ENCODE measurements at places on chromosomes 2 and 18.

GRCh38 chr2:66547118-66547517 lies 112.2 kb downstream of the MEIS1 start:
- DNase-seq = no peak

- no peak for DNase-seq
Observed at GRCh38 chr18:53991202-53991601, 233.3 kb downstream of the MBD2 start.

DNA sequence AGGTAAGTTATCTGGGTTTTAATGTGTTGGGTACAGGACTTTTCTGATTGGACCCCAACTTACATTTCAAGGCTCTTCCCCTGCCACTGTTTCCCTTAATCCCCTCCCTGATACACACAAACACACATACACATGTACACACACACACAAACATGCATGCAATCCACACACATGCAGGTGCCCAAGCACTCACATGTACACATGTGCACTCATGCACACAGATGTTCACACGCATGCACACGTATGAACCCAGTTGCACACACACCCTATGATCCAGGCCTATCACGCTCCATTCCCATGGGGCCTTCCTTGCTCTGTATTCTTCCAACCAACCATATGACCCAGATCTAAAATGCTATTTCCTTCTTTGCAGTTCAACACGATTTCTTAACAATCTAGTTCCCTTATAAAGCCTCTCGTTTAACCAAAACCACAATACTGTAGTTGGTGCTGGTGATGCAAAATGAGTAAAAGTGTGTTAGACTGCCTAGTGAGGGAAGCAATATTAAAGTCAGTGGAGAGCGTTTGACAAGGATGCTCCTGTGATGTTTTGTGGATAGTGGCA lies 11.1 kb downstream of the SERPINB8 start:
- no peak for DNase-seq

DNA sequence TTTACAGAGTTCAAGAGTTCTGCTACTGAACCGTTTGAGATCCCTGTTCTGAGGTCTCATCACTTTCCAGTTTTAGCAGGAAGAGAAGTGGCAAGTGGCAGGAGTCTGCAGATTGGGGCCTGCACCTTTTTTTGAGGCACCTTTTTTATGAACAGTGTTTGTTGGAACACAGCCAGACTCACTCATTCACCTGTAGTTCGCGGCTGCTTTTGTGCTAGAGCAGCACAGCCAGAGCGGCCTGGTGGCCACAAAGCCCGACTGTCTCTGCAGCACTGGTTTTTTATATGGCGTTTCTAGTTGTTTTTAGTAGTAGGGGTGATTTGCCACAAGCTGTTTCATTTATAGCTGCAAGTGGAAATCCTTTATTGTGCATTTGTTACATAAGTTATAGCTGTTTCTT lies 8.6 kb downstream of the ACP1 start:
- DNase-seq = no peak

- no peak for DNase-seq
Observed at GRCh38 chr2:103363639-103364038, 601.8 kb downstream of the TMEM182 start.

DNA sequence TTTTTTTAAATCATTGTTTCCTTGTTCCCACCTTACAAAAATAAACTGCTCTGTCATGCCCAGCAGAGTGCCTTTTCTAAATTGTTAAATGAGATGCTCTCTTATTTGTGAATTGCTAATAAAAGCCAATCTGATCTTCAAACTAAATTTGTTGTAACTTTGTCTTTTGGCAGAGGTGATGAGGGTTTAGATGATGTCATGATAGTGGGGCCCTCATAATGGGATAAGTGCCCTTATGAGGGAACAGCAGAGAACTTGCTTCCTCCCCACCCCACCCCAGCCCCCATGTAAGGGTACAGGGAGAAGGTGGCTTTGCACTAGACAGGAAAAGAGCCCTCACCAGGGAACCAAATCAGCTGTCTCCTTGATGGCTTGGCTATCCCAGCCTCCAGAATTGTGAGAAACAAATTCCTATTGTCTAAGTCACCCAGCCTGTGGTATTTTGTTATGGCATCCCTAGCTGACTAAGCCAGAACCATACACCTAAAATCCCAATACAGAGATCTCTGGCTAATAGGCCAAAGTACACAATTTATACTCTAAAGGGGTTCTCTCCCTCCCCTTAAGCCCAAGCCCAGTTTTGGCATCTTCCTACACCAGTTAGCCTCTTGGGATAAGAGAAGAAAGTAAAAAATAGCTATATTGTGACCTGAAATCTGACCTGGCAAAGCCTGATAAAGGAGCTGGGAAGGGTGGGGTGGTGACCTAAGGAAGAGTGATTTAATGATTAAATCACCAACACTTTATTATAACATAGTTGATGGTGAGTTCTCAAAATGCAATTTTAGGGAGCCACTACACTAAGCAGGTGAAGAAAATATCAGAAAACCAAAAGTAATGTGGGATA lies 40.3 kb upstream of the HNRNPA3 start:
- DNase-seq = no peak

- DNase-seq = no peak
Observed at GRCh38 chr2:113981404-113982134, 91.7 kb downstream of the ACTR3 start.

DNA sequence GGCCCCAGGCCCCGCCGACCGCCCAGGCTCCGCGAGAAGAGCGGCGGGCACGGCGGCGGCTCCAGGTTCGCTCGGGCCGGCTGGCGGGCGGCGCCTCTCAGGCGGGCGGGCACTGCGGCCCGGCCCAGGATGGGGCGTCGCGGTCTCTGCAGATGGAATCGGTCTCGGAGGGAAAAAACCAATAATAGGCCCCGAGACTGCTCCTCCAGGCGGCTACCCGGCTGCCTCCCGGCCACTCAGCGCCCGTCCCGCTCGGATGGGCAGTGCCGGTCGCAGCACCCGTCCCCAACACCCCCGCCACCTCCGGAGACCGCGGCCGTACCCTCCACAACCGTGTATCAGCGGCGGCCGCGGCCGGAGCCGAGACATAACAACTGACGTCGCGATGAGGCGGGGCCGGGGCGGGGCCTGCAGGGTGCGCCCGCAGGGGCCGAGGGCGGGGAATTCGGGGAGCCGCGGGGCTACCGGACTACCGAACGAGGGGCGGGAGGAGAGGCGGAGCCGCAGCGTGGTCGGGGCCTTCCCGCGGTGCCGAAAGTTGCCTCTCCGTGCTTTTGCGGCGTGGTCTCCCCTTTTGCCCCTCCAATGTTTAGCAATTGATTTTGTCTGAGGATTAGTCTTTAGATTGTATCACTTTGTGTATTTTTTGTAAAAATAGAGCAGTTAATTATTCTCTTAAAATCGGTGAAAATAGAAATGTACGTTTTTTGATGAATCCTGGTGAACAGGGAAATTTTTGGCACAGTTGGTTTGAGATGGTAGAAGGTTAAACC lies at the start of gene RNF103:
TSS of gene RNF103 (minus strand) at position 372 of the 773 bp plus-strand sequence. CDS start 979 bp downstream, outside the sequence.
- DNase-seq = peak; percentile 83

GRCh38 chr2:128600581-128601297 lies 282.1 kb upstream of the HS6ST1 start:
- no peak for DNase-seq

GRCh38 chr2:45813003-45813941 lies 161.8 kb downstream of the PRKCE start:
- DNase-seq = peak; percentile 94

- DNase-seq = peak; percentile 36
Observed at GRCh38 chr2:226600802-226601201, 198.8 kb downstream of the IRS1 start.

DNA sequence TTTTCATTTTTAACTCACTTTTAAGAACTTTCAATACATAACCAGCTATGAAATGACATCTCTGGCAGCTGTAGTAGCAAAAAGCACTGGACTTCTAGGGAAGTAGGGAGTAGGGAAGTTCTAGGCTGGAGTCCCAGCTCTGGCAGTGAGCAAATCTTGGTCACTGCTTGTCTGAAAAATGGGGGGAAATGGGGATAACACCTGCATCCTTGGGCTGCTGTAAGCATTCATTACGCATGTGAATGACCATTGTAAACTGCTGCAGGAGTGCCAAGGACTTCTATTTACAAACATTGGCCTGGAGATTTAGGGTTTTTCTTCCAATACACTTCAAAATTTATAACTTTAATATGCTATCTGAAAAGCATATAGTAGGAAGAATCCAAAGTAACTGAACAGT lies 972 bp upstream of the MPP4 start:
- no peak for DNase-seq

GRCh38 chr2:9594366-9595054 lies 36.3 kb downstream of the YWHAQ start:
- no peak for DNase-seq

DNA sequence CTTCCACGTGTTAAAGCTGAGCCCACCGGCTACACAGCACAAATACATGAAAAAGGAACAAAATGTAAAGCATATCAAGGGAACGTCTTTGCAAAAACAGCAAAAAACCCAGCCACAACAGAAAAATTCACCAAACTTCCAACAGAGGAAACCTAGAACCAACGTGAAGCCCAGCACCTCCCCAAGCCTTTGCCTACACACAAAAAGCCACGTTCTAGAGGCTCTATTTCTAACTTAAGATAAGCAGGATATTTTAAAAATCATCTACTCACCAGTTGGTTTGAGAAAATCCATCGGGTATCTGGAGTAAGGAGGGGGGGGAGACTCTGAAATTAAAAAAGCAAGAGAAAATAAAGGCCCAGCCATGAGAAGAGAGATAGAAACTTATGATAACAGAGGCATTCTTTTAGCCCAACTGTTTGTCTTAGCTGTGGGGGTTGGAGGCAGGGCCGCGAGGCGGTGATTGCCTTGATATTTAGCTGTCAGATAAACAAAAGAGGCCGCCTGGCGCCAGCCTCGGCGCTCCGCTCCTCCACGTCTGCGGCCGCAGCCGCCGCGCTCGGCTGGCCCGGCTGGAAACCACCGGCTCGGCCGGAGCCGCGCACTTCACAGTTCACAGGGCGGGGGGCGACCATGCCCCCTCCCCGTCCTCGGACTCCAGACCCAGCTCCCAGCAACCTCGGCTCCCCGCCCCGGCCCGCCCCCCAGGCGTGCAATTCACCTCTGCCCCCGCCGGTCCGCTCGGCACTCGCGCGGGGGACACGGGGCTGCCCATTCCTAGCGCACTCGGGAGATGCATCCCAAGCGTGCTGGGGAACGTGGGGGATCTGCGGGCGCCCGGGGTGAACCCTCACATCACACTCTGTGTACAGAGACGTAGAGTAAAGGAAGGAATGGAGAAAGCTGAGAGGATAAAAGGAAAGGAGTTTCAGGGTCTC lies 2.4 kb downstream of the SMAD7 start:
- no peak for DNase-seq

GRCh38 chr2:157061799-157062198 lies 195.7 kb upstream of the GALNT5 start:
- DNase-seq = no peak

DNA sequence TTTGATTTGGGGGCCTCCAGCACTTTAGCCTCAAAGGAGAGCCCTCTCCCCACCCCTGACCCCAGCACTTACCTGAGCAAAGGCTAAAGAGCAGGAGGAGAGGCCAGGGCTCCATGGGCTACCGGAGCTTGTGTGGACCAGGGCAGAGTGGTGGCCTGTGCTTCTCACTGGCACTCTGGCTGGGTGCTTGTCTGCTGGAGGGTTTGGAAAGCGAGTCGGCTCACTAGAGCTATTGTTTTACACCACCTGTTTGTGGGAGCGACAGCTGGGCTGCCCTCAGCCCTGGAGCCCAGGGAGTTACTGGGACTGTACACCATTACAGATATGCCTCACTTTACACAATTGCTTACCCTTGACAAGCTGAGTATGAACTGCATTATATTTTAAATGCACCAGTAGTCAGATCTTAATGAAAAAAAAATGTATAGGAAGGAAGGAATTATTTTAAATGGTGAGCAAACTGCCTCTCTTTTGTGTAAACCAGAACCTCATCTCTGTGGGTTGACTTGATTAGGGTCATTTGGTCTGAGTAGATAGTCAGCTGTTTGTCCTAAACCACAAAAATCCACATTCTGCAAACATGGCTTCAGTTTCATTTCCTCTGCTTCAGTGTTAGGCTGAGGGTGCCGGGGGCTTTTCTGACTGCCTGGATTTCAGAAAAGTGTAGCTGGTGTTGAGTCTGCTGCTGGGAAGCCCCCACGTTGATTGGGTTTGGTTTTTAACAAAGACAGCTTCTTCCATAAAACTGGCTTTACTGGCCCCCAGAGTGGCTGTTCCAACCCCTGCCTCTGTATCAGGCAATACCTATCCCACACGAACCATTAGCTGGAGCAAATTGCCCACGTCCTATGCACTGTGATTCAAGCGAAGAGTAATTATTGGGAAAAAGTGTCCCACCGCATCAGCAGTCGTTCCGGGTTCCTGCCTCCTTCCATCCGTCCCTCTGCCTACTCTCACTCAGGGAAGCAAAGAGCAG lies at the start of gene CHRNA1:
TSS of gene CHRNA1 (minus strand) at position 193 of the 976 bp plus-strand sequence. CDS start at position 115, 78 bp downstream.
- peak; percentile 73 for DNase-seq

- no peak for DNase-seq
Observed at GRCh38 chr2:60311524-60311923, 241.9 kb downstream of the BCL11A start.

- DNase-seq = no peak
Observed at GRCh38 chr2:232543928-232544631, 4.6 kb downstream of the CHRNG start.

GRCh38 chr18:25732862-25733261 lies 357.6 kb downstream of the SS18 start:
- DNase-seq = no peak

DNA sequence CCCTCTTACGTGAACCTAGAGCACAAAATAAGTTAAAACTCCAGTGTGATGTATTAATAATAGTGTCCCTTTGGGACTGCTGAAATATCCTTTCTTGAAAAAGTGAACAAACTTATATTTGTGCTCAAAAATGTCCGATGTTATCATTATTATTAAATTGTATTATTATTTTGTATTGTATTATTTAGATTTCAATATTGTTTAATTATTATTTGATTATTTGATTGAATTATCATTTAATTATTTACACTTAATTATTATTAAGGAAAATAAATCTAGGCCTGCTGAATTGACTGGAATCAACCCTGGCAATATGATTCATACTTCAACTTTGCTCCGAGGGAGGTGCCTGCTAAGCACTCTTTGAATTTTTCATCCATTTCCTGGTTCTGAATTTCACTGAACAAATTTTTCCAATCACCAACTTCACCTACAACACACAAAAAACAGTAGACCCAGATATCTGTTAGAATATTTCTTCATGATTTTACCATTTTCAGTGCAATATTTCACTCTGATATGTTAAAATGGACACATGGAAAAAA lies 10.9 kb upstream of the EIF2AK2 start:
- DNase-seq = no peak

DNA sequence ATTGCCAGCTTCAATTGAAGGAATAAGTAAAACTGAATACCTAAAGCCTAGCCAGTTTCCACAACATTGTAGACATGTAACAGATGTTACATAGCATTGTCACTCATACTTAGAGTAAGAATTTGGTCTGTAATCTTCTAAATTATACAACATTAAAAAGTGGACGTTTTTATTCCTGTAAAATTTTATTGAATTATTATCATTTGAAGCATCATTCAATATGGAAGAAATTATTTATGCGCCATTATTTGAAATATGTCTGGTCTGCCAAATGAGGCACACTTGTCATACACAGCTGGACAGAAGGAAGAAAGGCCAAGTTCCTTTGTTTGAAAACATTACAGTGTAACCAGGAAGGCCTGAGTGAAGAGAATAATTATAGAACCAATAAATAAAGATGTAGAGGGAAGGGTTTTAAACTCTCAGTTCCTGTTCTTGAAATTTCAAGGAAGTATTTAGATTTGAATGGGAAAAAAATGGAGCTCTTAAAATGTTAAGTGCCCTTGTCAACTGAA lies 575.5 kb downstream of the LRRTM4 start:
- no peak for DNase-seq

GRCh38 chr2:100427627-100428258 lies 10.3 kb upstream of the CHST10 start:
- no peak for DNase-seq

GRCh38 chr2:95287806-95288205 lies 9.3 kb upstream of the KCNIP3 start:
- peak; percentile 47 for DNase-seq

- no peak for DNase-seq
Observed at GRCh38 chr18:22975508-22975907, 42.4 kb downstream of the RBBP8 start.

All from NCI-H524 (cell line).